CD4-positive, alpha-beta T cell (primary cell): ENCODE measurements at places on chromosomes 16 and 17.

DNA sequence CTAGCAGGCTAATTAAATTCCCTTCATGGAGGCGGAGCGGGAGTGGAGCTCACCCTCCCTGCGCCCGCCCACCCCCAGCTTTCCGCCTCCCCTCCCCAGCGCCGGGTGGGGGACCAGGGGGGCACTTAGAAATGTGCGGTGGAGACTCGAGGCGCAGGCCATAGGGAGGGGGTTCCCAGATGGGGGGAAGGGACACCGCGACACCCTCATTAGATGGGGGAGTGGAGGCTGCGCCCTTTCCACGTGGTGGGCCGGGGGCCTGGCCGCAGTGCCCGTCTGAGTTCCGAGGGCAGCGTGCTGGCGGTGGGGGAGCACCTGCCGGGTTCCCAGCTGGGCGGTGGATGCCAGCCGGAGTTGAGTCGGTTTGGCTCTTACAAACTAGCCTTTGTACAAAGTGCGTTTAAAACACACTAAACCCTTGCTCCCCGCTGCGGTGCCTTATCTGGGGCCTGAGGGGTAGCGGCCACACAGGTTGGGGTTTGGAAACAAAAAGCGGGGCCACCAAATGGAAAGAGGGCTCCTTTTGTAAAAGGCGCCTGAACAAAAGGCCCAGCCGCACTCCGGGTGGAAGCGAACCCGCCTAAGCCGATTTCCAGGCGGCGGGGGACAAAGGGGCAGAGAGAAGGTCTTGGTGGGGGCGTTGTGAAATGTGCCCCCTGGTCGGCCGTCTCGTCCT, 1.4 kb downstream of the GSE1 start:
- DNase-seq = no peak

DNA sequence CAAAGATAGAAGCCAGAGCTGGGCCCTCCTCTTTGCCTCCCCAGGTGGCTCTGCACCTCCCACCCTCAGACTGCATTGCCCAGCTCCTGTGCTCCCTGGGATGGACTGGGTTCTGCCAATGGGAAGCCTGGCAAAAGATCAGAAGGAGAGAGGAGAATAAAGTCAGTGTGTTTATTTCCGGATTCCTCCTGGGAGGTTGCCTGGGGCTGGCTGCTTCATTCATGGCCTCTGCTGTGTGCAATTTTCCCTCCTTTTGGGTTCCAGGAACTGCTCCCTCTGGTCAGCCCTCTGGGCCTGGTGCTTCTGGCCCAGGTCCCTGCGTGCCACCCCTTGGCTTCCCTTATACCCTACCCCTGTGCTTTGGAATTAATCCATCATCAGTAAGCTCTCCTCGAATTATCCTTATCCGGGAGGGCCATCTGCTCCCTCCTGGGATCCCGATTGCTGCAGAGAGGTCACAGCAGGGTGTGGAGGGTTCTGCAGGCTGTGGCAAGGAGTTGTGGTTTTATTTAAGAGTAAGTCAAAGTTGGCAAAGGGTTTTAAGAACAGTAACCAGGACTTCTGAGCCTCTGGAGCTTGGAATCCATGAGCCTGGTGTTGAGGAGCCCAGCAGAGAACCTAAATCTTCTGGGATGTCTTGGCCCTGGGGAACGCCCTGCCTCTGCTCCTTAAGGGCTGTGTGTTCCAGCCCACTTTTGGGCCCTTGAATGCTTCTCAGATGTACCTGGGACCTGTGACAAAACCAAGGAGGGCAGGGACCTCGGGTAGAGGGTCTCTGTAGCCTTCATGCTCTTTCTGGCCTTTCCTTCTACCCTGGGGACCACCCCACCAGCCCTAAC, 8.2 kb upstream of the MMP2 start:
- DNase-seq = no peak

DNA sequence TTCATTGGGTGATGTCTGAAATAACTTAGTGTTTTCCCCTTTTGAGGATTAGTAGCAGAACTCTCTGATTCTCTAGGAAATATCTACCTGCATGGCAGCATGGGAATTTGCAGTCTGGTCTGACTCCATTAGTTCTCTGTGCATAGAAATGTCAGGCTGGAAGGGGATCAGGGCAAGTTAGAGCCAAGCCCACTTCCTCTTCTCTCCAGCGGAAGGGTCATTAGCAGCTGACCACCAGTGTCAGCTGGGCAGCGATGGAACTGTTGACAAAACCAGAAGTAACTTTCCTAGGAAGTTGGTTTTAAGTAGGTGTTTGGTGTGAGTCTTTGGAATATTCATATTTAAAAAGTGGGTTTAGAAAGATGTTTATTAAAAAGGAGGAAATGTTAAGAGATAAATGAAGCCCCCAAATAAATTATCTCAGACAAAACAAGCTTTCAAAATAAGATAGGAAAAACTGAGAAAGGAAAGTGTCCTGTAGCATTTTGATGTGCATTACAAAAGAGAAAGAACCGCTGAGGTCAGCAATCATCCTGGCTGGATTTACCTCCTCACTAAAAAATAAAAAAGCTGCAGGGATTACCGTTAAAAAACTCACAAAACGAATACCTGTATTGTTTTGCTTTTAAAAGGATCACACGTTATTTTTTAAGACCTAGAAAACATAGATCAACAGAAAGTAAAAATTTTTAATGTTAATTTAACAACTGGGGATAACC, 32.4 kb upstream of the MMD start:
- DNase-seq = no peak

DNA sequence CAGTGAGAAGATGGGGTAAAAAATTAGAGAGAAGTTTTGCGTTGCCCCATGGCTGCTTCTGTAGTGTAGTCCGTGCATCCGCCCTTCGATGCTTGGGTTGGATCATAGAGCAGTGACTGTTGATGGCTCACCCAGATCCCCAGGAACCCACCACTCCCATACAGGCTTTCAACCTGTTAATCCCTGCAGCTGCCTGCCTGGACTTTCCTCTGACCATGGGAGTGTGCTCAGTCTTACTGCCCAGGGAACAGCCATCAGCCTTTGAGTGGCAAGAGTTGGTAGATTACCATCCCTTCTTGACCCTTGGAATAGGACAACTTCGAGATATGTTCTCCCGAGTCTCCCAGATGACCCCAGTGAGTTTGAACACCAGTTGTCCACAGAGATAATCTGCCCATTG, 299.5 kb upstream of the HSBP1 start:
- no peak for DNase-seq

DNA sequence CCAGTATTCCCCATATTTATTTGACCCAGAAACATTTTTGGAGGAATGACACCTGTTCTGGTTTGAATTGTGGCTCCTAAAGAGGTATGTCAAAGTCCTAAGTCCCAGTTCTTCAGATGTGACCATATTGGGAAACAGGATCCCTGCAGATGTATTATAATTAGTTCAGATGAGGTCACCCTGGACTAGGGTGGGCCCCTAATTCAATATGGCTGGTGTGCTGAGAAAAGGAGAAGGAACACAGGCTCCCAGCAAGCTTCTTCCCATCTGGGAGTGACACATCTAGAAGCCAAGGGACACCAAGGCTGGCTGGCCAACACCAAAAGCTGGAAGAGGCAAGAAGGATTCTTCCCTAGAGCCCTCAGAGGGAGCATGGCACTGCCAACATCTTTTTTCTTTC, 3.8 kb upstream of the GCSH start:
- DNase-seq = no peak
